Stimulated activated CD8-positive, alpha-beta memory T cell treated with anti-CD3 and anti-CD28 coated beads, Interleukin-2, amount 100 ng/mL, for 1 hour (primary cell): ENCODE measurements at places on chromosomes 3 and 15.

- no peak for DNase-seq
Measured at GRCh38 chr3:131020122-131020693, 6.4 kb downstream of the ASTE1 start.

GRCh38 chr3:62951037-62951613, 75.9 kb upstream of the CADPS start:
- no peak for DNase-seq

DNA sequence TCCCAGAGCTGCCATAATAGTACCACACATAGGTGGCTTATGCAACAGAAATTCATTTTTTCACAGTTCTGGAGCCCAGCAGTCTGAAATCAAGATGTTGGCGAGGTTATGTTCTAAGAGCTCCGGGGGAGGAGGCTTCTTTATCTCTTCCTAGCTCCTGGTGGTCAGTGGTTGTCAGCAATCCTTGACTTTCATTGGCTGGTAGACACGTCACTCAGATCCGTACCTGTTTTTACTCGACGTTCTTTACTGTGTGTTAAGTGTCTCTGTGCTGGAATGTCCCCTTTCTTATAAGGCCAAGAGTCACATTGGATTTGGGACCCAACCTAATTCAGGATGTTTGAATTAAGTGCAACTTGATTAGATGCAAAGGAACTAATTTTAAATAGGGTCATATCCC, 218.5 kb upstream of the CNTN3 start:
- no peak for DNase-seq

- no peak for DNase-seq
Measured at GRCh38 chr3:97938444-97938843, 33.8 kb downstream of the RIOX2 start.

- DNase-seq: no peak
Measured at GRCh38 chr3:64685331-64685799, 2.4 kb downstream of the ADAMTS9 start.

DNA sequence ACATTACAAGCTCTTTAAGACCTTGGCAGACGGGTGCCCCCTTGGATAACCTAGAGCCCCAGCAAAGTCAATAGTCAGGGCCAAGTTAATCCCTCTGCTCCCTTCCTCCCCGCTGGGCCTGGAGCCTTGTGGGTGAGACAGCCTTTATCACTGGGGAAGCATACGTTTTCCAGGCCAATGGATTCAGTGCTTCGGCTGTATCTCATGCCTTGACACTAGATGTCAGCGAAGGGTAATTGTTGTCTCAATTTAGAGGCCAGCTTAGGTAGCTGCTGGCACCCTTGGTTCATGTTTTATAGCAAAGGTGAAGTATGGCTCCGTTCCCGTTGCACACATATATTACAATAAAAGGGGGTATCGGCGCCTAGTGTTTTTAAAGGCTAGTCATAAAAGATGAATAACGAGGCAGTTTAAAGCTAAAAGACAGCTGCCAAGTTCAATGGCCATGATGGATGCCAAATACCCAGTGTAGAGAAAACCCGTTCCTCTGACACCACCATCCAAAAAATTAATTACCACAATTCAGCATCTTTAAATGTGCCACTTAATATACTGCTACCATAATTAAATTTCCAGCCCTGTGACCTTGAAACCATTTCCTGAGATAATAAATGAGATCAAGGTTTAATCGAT, 52.3 kb upstream of the BNIP2 start:
- DNase-seq: no peak

DNA sequence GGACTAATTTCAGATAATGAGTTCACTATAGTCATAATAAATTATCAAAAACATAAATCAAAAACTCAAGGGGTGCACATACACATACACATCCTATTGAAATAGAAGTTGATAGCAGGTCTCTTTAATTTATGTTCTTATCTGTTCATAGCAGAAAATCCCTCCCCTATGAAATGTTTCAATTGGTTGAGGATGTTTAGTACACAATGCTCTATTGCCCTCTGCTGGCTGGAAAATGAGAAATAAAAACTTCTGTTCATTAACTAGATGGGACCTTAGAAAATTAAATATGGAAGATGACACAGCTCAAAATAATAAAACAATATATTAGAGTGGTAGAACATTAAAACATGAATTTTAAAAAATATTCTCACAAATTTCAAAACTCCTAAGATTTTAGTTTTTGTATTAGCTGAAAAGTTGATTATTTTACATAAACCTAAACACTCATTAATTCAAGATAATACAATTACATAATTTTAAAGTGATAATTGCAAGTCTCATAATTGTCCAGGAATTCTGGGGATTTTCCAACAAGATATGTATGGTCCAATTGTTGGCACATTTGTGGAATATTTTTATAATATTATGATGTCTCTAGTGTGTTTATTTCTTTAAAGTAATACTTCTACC, 735.0 kb downstream of the ROBO1 start:
- no peak for DNase-seq

- no peak for DNase-seq
Measured at GRCh38 chr3:10352146-10352911, 31.4 kb upstream of the SEC13 start.

DNA sequence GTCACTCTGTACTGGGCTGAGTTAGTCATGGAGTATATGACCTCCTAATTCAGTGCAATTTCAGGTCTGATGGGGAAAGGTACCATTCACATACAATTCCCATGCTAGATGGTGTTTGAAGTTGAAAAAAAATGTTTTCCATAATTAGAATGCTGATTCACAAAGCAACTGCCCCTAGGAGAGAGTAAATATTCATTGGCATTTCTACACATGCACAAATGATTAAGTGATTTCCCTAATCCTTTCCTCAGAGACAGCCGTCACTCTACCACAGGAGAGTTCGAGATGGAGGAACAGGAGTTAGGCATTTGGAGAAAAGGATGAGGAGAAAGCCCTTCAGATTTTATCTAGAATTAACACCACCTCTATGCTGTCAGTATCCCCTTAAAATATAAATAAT, 32.5 kb downstream of the GADL1 start:
- no peak for DNase-seq

- no peak for DNase-seq
Measured at GRCh38 chr15:38893925-38894242, 329.3 kb upstream of the RASGRP1 start.

DNA sequence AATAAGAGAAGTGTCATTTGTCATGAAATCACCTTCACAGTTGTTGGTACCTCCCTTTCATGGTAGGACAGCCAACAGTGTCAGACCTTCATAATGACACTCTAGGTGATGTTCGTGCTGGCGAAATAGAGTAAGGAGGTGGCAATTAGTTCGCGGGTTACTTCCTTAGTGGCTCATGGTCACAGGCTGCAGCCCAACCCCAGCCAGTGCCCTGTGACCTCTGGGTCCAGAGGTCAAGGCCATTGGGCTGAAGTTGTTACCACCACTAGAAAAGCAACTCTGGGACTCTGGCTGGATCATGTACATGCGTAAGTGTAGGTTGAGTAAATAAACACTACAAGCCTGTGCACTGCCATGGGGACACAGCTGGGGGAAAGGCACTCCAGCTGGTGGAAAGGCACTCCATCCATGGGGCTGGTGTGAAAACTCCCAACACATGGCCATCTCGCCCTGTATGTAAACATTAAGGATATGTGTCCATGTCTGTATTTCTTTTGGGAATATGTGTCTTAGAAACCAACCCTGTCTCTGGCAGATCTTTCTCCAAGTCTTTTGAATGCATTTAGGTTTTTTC, 106.7 kb downstream of the RYK start:
- no peak for DNase-seq

DNA sequence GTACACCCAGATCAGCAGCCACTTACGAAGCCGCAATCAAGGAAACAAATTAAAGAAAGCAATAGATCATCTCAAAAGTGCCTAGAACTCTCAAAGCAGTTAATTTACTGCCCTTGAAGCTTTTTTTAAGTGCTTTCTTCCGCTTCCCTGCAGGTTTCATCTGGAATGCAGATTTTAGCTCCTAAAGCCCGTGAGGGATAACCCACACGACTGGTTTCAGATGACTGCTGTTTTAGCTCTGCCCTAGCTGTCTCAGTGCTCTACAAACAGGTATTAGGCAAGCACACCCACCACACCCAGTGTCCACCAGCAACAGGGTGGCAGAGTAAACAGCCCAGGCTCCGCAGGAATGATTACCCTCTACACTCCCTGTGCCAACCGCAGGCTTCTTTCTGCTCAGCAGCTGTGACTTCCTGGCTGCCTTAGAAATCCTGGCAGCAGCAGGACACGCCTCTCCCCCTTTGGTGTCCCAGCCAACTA, 126.0 kb downstream of the FMN1 start:
- DNase-seq: no peak

GRCh38 chr15:85179700-85180099, 198.0 kb downstream of the PDE8A start:
- no peak for DNase-seq

- no peak for DNase-seq
Measured at GRCh38 chr15:60328852-60329443, 68.8 kb downstream of the ANXA2 start.

DNA sequence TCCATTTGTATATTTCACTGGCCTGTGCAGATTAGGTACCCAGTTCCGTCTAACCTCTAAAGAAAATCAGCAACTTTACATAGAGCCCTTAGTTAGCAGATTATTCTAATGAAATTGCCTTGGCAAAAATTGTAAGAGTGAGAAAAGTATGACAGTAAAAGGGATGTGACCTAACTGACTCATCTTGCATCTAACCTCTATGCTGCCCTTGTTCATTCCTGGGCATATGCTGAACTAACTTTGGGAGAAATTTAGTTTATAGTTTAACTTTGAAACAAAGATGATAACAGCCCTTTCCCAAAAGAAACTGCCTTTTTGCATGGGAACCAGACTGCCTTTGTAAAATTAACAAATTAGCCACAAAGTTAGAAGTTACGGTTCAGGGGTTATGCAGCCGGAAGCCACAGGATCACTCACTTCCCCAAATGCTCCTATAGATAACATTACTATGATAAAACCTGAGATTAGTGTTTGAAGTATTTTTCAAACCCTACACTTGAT, 839.8 kb upstream of the ALCAM start:
- no peak for DNase-seq

DNA sequence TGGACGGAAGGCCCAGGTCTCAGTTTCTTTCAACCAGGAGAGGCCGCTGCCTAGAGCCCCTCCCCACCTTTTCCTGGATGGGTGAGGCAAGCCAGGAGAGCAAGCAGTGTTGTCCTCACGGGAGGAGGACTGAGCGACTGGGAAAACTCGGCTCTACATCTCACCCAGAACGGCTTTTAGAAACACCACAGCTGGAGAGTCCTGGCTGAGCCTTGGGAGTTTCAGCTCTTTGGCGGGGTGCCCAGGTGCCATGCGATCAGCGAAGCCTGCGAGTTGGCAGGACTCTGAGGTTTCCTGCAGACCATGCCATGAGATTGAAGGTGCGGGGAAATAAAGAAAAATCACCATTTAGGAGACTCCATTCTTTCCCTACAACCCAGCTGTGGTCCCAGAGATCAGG, 26.0 kb downstream of the PPCDC start:
- DNase-seq: no peak

GRCh38 chr3:164748626-164749025, 329.7 kb downstream of the SI start:
- no peak for DNase-seq

- no peak for DNase-seq
Measured at GRCh38 chr3:127454051-127454450, 136.5 kb downstream of the TPRA1 start.

GRCh38 chr15:85593809-85594445, 200.8 kb downstream of the KLHL25 start:
- DNase-seq: no peak

GRCh38 chr15:59237119-59237855, 30.6 kb downstream of the LDHAL6B start:
- DNase-seq: no peak

DNA sequence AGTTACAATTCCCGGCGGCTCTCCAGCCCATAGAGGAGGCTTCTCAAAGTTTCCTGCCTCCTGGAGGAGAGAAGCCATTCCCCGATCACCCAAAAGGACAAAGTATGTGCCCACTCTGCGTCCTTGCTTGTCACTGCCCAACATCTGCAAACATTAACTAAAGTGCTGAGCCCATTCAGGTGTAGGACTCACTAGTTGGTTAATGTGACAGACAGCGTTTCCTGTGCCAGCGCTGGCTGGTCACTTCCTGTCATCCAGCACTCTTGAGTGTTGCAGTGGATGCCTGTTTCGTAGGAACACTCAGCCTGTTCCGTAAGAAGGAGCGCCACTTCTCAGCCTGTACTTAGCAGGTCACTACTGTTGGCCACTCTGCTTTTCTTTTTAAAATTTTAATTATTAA, 100.3 kb downstream of the APBA2 start:
- no peak for DNase-seq

- no peak for DNase-seq
Measured at GRCh38 chr15:67879440-67880129, 39.7 kb upstream of the RNU6-1 start.

DNA sequence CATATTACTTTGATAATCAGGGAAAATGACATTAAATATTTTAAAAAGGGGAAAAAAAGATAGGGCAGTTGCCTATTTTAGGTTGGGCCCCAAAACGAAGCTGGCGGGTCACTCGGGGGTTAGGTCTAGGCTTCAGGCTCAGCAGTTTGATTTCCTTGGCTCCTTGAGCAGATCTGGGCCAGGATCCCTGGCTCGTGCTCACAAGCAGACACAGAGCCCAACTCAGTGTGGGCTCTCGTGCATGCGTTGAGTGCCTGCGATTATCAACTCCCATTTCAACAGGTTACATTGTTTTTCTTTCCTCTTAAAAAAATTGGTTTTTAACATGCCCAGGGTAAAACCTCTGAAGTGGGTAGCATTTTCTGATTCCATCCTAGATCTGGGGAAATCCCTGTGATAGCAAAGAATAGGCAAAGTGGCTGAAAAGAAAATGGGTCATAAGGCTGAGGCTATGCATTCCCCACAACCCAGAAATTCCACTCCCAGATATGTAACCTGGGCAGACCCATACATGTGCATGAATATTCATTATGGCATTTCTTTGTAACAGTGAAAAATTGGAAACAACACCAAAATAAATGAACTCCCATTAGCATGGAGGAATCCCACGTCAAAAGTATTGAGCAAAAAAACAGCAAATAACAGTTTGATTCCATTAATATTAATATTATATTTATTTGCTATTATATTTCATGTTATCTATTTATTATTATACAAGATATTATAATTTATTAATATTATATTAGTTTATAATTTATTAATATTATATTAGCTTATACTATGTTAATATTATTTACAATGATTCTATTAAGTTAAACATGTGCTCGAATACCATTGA, 27.8 kb downstream of the FAM43A start:
- DNase-seq: no peak

DNA sequence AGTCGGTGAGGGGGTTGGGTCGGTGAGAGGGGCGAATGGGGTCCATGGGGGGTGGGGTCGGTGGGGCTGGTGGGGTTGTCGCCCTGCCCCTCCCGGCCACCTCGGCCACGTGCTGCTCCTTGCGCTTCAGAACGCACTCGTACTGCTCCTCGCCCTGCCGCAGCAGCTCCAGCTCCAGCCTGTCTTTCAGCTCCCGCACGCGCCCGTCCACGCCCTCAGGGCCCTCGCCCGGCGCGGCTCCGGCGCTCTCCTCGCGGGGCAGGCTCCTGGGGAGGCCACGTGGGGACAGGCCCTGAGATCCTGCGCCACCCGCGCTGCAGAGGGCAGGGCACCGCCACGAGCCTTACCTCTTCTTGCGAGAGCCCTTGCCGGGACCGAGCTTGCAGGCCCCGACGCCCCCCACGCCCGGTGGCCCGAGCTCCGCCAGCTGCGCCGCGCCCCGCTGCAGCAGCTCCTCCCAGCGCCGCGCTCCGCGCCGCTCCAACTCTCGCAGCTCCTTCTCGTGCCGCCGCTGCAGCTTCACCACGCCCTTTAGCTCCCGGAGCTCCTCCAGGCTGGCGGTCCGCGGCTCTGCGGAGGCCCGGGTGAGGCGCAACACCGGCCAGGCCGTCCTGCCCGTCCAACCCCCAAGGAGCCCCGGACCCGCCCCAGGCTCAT, 8.2 kb upstream of the ANKRD63 start:
- DNase-seq: no peak
